ENCODE measurements at places on chromosomes 11 and 22. TPM values are rescaled to one million over a fixed set of nuclear protein-coding genes. Genes with fewer than 3 reads are reported as not detected.

MRPL23 gene
- 75.4 TPM for polyA plus RNA-seq

CAPN5 gene
- polyA plus RNA-seq, result 0.59 TPM

GRCh38 chr11:44244639-44245310 lies 65.2 kb downstream of the ALX4 start:
- no peak for DNase-seq

DNA sequence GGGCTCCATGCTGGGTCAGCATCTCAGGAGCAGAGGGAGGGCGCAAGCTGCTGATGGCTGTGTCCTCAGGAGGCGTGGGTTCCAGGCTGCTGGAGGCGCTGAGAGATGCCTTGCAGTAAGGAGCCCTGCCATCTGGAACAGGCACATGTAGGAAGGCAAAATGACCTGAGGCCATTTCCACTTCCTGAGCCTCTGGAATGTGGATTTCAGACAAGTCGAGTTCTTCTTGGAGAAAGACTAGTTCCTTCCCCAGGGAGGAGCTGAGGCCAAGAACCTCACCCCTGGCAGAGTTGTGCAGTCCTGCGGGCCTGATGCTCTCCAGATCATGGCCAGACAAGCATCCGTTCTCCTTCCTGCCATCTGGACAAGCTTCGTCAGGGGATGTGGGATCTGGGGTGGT lies 19.3 kb downstream of the HPS4 start:
- peak; percentile 41 for DNase-seq

DNA sequence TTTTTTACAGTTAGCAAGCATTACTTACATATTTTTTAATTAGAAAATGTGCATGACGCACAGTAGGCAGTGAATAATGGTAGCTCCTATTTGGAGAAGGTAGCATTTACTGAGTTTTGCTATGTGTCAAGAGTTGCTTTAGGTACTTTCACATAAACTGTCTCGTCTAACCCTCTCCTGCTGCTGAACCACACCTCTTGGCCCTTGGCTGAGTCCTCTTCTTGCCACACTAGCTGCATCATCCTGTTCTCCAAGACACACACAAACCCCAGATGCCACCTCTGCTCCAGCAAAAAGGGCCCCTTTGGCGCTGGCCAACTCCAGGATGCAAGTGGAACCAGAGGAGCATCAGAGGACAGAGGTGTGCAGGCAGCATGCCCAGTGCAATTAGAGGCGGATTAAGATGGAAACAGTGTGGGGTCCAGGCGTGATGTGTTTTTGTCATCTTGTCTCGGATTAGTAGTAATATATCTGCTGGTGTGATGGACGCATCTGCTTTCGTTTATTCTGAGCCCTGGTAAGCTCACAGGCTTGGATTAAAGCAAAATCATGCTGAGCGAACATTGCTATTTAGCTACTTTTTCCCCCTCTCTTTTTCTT lies 367.0 kb upstream of the CADM1 start:
- no peak for DNase-seq

Measured in psoas muscle (tissue), 8 donors.